ENCODE measurements at places on chromosomes 12 and 14.

DNA sequence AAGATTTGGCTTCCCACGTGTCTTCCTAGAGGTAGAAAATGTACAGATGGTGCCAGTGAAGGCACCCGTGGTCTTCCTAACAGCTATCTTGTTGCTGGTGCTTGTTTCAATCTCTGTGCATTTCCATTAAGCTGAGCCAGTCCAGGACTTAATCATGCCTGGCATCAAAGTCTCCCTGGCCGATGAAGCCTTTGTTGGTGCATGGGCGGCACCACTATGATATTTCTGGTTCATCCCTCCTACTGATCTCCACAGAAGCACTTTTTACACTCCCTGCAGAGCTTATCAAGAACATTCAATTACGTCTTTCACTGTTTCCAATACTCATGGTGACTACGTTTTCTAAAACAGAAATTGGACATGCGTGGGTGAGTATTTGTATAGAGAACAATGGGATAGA is 128.4 kb downstream of the TTC8 start:
- DNase-seq: no peak

GRCh38 chr14:90676356-90676755 is 139.9 kb downstream of the TTC7B start:
- DNase-seq: no peak

DNA sequence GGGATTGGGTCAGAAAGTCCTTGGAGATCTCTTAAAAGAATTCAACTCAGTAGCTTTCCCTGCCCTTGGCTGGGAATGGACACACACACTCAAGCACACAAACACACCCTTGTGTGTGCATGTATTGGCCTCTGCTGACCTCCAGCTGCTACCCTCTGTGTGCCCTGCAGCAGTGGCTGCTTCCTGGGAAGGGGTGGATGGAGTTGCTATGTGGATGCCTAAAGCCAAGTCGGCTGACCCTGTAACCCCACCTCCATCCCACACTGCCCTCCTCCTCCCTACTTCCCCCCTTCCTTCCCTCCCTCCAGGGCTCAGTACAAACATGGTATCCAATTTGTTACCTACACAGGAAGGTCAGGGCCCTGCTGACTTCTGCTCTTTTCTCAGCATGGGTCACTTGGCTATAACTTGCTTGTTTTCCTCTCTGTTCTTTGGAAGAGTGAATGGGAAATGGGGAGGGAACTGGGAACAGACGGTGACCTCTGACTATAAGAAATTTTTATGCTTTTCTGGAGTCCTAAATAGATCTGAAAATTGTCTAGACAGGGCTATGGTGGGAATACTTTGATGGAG is 351.6 kb upstream of the TBX3 start:
- DNase-seq: no peak

- no peak for DNase-seq
These were observed 85.4 kb upstream of the CRY1 start for GRCh38 chr12:107178776-107179175.

DNA sequence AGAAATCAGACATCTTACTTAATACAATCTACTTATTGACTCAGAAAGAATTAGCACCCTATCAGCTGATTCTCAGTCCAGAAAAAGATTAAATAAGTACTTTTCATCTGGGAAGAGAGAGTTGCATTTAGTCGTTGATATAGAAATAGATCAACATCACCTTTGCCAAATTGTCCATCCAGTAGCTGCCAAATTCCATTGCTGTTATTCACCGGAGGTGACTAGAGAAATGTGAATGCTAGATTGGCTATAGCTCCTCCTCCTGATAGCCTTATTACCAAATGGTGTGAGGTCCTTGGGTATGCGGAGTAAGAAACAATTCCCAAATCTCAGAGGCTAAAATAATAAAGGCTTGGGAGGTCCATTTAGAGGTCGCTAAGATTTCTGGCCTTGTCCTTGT is 723.3 kb upstream of the FLRT2 start:
- DNase-seq: no peak

- no peak for DNase-seq
These were observed 285.9 kb downstream of the PDZRN4 start for GRCh38 chr12:41474001-41474400.

DNA sequence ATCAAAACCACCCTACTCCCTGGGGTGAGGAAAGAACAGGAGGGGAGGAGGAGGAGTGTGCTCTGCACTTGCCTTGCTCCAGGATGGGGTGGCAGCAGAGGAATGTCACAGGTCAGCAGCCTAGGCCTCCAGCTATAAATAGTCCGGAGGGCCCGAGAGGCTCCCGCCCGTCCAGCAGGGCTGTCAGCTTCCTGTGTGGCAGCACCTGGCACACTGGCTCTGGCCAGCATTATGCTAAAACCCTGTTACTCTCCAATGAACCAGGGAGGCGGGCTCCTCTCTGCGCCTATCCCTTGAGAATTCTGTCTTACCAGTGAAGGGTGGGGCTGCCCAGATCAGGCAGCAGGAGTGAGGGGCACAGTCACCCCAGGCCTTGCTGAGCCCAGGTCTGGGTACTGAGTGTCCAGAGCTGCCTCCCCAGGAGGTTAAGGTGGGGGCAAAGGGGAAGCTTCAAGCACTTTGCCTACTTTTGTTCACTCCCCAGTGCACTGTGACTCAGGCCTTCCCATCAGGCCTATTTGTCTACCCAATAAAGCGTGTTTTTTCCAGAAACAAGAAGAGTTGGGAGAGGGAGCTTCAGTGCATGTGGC is 1.2 kb upstream of the COX14 start:
- DNase-seq: no peak

- DNase-seq: peak; percentile 14
These were observed 14.8 kb upstream of the APOF start for GRCh38 chr12:56377310-56377988.

DNA sequence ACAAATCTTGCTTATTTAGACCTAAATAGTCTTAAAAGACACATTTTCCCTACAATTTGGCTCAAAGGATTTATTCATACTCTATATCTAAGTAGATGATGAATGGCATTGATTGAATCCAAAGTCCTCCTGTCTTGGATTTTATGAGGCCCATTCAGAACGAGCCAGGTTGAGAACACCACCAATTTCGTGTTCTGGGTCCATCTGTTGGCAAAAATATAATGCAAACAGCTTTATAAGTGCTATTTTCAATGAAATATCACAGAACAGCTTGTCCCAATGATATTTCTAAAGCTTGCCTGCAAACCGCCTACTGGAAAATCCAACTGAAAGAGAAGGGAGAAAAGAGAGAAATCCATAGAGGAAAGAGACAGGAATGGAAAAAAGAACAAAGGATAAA is 204.8 kb upstream of the GARIN6 start:
- no peak for DNase-seq

GRCh38 chr14:55153951-55154350 is 24.9 kb downstream of the LGALS3 start:
- DNase-seq: no peak

DNA sequence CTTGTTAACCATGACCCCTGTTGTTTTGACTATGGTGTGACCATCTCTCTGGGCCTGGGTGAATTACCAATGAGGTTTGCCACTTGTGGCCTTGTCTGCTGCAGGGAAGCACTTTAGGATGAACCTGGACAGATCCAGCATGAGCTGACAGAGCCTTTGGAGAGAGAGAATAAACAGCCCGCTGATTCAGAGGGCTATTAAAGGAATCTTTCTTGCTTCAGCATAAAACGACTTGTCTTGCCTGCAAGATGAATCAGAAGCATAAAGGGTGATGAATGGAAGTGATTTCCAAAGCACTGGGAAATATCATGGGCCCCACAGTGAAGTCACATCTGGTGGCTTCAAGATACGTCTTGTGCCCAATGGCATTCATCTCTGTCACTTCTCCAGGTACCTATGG is 69.0 kb upstream of the WSCD2 start:
- DNase-seq: no peak

DNA sequence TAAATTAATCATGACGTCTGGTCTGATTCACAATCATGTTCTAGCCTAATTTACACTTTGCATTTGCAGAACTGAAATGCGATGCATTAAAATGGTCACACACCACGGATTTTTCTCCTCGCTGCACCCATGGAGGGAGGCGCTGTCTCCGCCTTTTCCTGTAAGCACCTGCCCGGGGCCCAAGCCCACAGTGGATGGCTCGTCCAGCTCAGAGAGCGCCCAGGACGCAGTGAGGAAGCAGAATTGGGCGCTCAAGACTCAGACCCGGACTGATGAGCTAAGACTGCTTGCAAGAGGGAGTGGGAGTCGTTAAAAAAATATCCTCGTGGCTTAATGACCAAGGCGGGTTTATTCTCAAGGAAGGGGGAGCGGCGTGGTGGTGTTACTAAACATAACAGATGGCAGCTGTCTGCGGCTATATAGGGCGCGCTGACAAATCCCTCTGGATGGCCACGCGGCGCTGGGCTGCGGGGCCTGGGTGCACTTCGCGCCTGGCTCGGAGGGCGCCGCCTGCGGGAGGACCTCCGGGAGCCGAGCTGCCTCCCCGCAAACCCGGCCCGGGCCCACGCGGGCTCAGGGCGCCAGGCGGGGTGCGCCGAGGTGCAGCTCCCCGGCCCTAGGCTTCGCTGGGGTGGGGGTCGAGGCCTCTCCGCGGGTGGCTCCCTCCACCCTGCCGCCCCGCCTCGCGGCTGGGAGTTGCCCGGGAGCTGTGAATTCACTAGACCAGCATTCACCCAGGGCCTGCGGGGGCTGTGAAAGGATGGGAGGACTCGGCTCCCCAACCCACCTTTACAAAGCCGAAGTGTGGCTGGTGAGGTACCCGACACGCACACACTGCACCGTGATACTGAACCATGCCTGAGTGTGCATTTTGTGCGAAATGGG is 78.7 kb downstream of the PPM1A start:
- peak; percentile 42 for DNase-seq

Measured in activated CD4-positive, alpha-beta T cell treated with anti-CD3 and anti-CD28 coated beads, Interleukin-2, Interleukin-4, amounts not matched to agents 100 ng/mL and 50 ng/mL, durations not matched to agents 16 hours and 8 hours (primary cell).